Dermis lymphatic vessel endothelial cell (primary cell): ENCODE measurements at places on chromosomes 4 and X. TPM values are rescaled to one million over a fixed set of nuclear protein-coding genes. Genes with fewer than 3 reads are reported as not detected.

Gene RNF113A
- 17.2 and 20.1 TPM in 2 replicates for total RNA-seq

Gene LDB2
- 642 and 722 TPM in 2 replicates for total RNA-seq

Gene PDE5A
- total RNA-seq: 1.5 and 3.6 TPM in 2 replicates

Gene PDCL2
- not detected in 2 replicates for total RNA-seq

Gene PAGE5
- not detected in 2 replicates for total RNA-seq

Gene ASB12
- not detected in 2 replicates for total RNA-seq

Gene PAGE2B
- not detected in 2 replicates for total RNA-seq

Gene LDOC1
- 3.8 and 4.7 TPM in 2 replicates for total RNA-seq

Gene SFRP2
- not detected in 2 replicates for total RNA-seq

Gene EPGN
- total RNA-seq: 0.17 TPM in 1 of 2 replicates, not detected in the other

Gene PAGE3
- total RNA-seq: not detected in 2 replicates

Gene NAA11
- not detected in 2 replicates for total RNA-seq

Gene SUPT20HL1
- not detected in 2 replicates for total RNA-seq

Gene SERTM2
- not detected in 2 replicates for total RNA-seq

Gene USP51
- 1.5 and 1.6 TPM in 2 replicates for total RNA-seq

Gene HEPH
- 2.5 and 11.6 TPM in 2 replicates for total RNA-seq

Gene PPP2R2C
- 0.54 and 0.86 TPM in 2 replicates for total RNA-seq

Gene ANOS1
- total RNA-seq: under 0.01 and 0.09 TPM in 2 replicates

Gene PNMA5
- not detected in 2 replicates for total RNA-seq

Gene FRMD7
- total RNA-seq: not detected in 2 replicates

Gene ZMYM3
- 8.3 and 11.6 TPM in 2 replicates for total RNA-seq

Gene GABRG1
- not detected in 2 replicates for total RNA-seq

Gene SPANXB1
- total RNA-seq: not detected in 2 replicates

Gene NOCT
- 21.3 and 29.6 TPM in 2 replicates for total RNA-seq

Gene SERPINA7
- not detected in 2 replicates for total RNA-seq

Gene COQ2
- total RNA-seq: 17.1 and 20.3 TPM in 2 replicates

Gene NR0B1
- total RNA-seq: not detected in 2 replicates
